ENCODE measurements at places on chromosomes 1 and 21. TPM values are rescaled to one million over a fixed set of nuclear protein-coding genes. Genes with fewer than 3 reads are reported as not detected.

CDC20 gene
- 27.5 TPM for total RNA-seq

DPM3 gene
- total RNA-seq, result 25.5 TPM

GJA5 gene
- 0.87 TPM for total RNA-seq

S100A7A gene
- not detected for total RNA-seq

NUP210L gene
- under 0.01 TPM for total RNA-seq

COL9A2 gene
- 0.79 TPM for total RNA-seq

PEAR1 gene
- 16.3 TPM for total RNA-seq

SORT1 gene
- total RNA-seq, result 11.6 TPM

ZBED6 gene
- total RNA-seq, result 10.9 TPM

STMN1 gene
- total RNA-seq, result 162 TPM

CROCC gene
- 8.1 TPM for total RNA-seq

ROR1 gene
- total RNA-seq, result under 0.01 TPM

ANGPTL1 gene
- 0.22 TPM for total RNA-seq

ORC1 gene
- 1.2 TPM for total RNA-seq

PRR9 gene
- total RNA-seq, result not detected

GJB3 gene
- total RNA-seq, result not detected
